Dorsolateral prefrontal cortex (tissue), 122 donors: ENCODE measurements at places on chromosomes 6 and 20. TPM values are rescaled to one million over a fixed set of nuclear protein-coding genes. Genes with fewer than 3 reads are reported as not detected.

SRSF6 gene
- 109 TPM for total RNA-seq

CRISP2 gene
- not detected for total RNA-seq

DNA sequence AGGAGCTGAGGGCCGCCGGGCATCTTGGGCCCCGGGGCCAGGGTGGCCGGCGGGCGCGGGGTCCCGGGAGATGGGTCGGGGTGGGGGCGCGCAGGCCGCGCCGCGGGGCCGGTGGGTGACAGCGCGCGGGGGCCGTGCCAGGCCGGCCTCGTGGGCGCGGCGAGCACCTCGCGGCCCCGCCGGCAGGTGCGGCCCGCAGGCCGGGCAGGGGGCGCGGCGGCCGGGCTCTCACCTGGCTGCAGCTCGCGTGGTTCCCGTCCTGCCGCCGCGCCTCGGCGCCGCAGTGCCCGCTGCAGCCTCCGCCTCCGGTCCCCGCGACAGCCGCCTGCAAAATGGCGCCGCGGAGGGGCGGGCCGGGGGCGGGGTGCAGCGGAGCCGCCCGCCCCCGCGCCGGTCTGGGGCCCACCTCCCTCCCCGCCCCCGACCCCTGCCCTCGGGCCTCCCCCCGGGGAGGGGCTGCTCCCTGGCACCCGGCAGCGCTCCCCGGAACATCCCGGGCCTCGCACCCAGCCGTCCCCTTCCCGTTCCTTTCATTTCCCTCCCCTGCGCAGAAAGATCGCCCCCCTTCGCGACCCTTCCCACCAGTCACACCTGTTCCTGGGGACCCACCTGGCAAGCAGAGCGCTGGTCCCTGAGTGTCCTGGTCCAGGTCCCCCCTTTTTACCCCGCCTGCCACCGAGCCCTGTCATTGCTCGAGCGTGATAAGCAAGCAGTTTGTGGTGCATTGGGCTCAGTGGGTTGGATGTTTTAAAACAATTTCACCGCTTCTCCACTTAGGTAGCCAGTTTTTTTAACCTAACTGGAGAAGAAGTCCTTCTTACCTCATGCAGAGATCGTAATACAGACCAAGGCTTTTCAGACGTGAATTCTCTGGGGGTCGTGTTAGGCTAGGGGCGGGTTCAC is at the start of gene SLC23A2:
SLC23A2 (minus strand) TSS at position 337 of the 903 bp plus-strand sequence. CDS start 68,948 bp downstream, outside the sequence.
- DNase-seq: peak; percentile 57

DNA sequence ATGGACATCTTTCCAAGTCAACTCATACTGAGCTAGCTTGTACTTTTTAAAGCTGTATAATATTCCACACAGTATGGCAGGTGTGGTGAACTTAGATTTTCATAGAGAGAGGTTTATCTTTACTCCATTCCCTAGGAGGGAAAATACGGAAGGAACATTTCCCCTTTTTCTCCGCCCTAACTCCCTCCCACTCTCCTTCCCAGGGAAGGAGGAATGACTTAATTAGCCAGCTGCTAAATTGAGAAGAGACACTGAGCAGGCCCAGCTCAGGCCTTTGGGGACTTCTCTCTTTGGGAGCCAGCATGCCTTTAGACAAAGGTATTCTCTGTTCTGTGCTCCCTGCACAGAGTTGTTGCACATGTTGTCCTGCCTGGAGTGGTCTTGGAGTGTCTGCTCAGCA is 46.1 kb downstream of the MBOAT1 start:
- no peak for DNase-seq

DNA sequence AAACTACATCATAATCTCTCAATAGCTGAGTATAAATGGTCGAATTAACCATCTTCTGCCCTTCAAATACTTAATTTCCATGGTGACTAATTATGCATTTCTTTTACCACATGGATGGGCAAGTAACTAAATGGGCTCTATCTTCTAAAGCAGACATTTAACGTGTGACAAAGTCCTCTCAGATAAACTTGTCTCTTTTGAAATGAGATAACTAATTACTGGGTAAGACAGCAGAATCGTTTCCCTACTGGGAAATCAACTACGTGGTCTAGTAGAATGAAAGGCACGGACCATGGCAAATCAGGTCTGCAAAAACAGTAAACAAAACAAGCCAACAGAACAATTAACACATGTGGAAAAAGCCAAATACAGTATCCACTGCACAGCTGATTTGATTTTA is 137.7 kb downstream of the BACH2 start:
- DNase-seq: no peak

DNA sequence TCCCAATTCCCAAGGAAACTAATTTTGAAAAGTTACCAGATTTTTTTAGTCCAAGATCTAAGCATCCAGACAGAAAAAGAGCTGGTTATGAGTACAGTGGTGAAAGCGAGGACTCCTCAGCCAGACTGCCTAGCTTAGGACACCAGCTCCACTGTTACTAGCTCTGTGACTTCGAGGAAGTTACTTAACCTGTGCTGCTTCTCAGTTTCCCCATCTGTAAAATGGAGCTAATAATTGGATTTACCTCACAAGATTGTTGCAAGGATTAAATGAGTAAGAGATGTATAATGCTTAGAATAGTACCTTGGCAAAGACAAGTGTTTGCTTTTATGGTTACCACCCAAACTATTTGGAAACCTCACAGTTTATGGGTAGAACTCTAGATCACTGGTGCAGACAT is 1.1 kb downstream of the NT5DC1 start:
- DNase-seq: no peak

DNA sequence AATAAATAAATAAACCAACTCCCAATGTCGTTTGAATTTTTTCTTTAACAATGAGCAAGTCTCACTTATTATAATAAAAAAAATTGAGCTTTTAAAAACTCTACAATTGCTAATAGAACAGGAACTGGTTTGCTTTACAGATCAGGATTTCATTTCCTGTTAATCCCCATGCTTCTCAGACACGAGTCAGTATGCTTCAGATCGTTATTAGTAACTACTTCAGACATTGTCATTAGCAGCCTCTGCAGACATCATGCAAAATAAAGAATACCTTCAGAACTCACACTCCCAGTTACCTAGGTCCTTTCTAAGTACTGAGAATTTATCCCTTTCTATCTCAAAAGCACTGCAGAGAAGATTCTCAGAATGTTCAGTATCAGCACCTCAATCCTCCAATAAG is 10.0 kb upstream of the FAM210B start:
- no peak for DNase-seq

DNA sequence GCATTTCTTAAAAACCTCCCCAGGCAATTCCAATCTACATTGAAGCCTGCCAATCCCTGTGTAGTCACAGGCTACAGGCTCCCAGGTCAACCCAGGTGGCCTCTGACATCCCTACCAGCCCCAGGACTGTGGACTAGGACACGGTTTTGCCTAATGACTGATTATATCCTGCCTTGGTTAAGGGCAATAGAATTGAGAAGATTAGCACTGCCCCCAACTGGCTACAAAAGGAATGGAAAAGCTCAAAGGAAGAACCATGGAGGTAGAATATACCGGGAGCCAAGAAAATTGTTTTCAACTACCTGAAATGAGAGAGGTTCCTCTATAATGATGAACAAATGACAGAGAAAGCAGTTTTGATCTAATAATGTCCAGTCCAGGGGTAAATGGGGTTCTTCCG is 421.1 kb upstream of the AGPAT4 start:
- no peak for DNase-seq
